HTR-8/SVneo (cell line): ENCODE measurements at places on chromosomes 4 and X.

GRCh38 chr4:145553375-145553774, 65.8 kb upstream of the MMAA start:
- no peak for DNase-seq

DNA sequence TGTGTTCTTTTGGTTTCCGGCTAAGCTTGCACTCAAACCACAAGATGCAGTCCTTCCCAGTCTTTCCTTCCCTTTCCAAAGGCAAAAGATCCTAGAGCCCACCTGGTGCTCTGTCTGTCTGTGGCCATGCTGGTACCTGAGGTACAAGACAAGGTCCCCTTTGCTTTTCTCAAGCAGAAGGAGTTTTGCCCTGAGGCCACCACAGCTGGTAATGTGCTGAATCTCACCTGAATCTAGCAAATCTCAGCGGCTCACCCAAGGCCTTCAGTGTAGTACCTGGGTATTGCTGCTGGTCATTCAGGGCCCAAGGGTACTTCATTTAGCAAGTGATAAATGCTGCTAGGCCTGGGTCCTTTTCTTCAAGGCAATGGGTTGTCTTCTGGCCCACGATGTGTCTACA, 20.5 kb upstream of the KLF8 start:
- DNase-seq = no peak

DNA sequence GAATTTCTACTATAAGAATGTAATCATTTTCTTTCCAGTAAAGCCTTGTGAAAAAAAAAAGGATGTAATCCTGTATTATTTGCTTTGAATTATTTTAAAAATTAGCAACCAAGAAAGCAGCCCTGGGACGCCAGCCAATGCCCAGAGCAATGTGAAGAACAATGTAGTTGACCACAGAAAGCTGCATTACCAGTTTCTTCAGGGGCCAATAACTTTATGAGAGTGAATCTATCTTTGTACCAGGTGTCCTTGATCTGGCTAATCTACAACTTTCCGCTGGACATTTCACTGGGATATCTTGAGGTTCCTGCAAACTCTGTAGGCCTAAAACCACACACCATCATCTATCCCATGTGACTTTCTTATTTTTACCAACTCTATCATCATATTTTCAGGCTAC, 7.6 kb upstream of the KLHL2 start:
- no peak for DNase-seq

- DNase-seq = no peak
Measured at GRCh38 chrX:7689791-7690412, 153.1 kb upstream of the VCX start.

DNA sequence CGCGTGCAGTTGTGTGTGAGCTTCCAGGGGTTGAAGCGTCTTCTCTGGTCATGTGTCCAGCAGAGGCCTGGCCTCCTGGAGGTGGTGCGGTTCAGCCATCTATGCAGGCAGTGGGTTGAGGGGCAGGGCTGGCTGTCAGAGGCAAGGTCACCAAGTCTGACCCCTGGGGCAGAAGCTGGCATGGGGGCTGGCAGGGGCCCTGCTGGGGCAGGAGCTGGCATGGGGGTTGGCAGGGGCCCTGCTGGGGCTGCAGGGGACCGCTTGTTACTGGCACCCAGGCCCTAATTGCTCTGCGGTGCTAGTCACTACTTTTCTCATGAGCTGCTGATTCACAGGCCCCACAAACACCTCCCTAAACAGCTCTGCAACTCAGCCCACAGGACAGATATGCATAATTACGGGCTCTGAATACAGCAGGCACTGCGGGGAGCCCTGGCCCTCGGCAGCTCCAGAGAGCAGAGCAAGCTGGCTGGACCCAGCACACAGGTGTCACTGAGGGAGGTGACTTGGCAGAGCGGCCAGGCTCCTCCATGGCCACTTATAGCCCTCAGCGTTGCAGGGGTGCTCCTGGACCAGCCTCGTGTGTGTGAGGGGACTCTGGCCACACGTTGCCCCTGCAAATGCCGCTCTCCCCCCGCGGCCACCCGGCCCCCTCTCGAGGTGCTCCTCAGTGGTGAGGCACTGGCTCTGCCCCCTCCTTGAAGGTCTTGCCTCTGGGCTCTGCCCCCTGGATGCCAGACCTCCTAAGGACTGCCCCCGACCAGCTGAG, 32.7 kb downstream of the CPLX1 start:
- no peak for DNase-seq

GRCh38 chr4:69214716-69215115, at the start of gene UGT2B11:
Gene UGT2B11, minus strand, starts transcription at chr4:69214748. Its CDS starts 26 bp downstream, at chr4:69214722.
- no peak for DNase-seq

DNA sequence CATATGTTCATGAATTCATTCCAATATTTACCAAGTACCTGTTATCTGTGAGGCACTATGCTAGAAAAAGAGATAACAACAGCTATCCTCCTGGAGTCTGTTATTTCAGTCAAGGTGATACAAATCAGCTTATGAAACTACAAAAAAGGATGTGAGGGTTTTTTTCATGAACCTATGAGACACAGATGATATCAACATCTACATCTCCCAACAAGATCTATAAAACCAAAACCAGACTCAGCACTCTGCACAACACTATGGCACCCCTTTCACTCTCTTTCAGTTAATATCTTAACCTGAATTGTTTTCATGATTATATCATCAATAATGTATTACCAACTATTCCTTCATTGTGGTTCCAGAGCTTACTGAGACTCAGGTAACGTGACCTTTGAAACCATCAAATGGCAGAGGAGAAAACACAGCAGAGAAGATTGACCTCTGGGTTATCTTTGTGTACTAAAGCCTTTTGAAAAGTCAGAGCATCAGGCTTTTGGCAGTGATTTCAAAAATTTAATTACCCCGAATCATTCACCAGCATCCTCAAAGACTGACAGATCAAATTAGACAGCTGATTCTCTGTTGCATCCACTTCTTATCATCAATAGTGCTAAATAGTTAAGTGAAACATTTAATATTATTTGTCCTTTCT, 244.6 kb upstream of the FTHL17 start:
- DNase-seq = no peak

- DNase-seq = peak; percentile 1
Measured at GRCh38 chrX:85499400-85499799, 119.9 kb upstream of the POF1B start.

DNA sequence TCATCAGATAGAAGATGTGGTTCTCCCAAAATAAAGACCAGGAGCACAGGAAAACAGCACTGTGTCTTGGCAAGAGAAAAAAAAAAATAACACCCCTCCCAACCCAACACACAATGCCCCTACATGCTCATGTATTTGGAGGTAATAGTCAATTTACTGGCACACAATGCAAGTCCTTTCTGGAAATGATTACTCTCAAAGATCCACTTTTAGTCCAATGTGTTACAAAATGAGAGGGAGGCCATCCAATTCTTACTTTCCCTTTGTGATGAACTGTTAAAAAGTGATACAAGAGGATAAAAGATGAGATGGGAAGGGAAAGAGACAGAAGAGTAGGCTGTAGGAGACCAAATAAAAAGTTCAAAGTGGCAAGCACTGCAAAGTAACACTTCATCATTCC, 180.3 kb upstream of the DKK2 start:
- DNase-seq = no peak

GRCh38 chrX:12843061-12843667, 23.7 kb upstream of the TLR7 start:
- DNase-seq = no peak

GRCh38 chr4:128527351-128527750, 239.7 kb upstream of the PGRMC2 start:
- DNase-seq = no peak

DNA sequence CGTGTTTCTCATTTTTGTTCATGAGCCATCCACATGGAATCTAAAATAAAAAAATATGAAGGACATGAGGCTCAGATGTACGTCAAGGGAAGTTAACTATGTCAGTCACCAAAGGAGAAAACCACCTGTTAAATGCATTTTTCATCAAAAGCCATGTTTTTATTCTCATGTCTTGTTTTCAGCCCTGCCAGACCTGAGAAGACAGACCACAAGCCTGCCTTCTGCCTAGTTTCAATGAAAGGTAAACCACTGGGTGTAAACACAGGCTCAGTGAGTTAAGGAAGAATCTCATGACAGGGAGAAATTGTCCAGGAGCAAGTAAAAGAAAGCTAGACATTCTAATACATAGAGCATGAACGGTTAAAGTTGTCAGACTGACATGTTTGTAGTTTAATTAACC, 52.3 kb upstream of the TNIP3 start:
- no peak for DNase-seq

GRCh38 chrX:46328133-46328532, 217.1 kb downstream of the ZNF674 start:
- DNase-seq = no peak

DNA sequence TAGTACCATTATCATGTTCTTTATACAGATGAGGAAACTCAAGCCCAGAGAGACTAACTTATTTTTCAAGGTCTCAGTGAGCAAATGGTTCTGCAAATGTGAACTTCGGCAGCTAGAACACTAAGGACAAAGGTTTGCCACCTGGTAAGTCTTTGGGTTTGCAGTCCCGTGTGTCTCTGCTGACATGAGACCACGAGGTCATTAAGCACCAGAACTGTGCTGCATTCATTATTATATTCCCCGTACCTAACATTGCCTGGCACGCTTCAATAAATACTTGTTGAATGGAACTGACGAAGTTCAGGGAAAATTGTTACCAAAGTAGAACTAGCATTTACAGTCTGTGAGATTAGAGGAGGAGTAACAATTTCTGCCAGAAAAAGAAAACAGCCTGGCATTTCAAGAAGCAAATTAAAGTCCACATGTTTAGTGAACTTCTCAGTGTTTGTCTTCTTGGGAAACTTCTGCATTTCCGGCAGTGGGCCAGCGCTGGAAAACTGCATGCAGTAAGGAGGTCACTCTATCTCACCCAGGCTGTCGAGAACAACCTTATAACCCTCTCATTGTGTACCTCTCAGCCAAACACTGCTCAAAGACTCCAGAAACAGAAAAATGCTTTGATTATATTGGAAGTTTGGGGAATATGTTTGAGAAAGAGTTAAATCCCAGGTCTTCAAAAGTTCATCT, 67.4 kb upstream of the CPEB2 start:
- DNase-seq = no peak

- peak; percentile 49 for DNase-seq
Measured at GRCh38 chr4:167897116-167897515, 195.2 kb upstream of the ANXA10 start.

DNA sequence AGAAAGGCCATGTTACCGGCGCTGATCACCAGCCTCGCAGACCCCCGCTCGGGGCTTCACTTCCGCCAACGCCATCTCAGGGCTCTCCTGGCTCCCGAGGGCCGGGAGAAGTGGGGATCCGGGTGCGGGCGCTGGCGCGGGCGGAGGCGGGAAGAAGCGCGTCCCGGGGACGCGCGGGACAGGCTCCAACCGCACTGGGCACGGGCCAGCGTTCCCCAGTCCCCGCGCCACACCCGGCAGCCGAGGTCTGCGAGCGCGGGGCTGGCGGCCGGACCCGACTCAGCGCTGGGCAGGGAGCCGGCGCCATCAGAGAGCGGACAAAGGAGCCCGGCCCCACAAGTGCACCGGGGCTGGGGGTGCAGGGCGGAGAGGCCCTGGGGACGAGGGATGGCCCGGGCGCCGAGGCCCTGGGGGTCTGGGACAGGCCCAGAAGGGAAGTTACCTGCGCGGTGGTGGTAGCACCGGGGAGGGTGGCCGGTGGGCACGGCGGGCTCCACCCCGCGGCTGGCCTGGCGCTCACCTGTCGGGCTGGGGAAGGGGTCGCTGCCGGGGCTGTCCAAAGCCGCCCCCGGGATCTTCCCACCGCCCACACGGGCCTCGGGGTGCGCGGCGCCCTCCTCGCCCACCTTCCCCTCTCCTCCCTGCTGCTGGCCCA, 449 bp downstream of the CTPS2 start:
- DNase-seq = peak; percentile 22

DNA sequence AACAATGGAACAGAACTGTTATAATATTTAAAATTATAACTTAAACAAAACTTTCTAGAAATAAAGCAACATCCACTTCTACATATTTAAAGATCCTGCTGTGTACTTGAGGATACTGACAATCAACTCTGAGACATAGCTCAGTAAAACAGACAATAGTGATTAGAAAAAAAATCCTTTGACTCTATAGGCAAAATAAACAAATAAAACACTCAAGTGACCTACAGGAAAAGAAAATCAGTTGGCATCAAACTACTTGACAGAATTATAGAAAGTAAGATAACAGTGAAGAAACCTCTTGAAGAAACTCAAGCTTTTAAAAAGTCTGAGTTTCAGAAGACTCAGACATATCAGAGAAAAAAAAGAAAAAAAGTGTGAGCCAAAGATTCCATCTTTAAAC, 55.9 kb upstream of the THOC2 start:
- no peak for DNase-seq

DNA sequence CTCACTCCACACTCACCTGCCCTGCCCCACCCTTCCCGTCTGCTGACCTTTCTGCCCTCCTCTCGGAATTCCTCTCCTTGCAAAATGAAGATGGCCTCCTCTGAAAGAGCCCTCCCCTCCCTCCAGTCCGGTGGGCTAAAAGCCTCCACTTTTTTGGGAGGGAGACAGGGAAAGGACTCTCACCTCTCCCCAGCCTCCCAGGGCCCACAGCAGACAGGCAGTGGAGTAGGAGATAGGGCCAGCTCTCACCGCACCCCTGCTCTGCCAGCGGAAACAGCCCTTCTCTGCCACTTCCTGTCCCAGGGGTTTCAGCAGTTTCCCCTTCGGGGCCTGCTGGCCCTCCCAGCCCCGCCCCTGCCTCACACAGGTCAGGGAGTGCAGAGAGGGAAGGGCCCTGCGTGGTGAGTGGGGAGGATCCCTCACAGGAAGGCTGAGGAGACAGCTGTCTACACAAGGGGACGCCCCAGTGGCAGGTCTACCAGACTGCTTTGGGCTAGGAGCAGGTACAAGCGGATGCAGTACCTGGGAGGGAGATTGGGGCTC, 18.2 kb downstream of the ELF4 start:
- no peak for DNase-seq

DNA sequence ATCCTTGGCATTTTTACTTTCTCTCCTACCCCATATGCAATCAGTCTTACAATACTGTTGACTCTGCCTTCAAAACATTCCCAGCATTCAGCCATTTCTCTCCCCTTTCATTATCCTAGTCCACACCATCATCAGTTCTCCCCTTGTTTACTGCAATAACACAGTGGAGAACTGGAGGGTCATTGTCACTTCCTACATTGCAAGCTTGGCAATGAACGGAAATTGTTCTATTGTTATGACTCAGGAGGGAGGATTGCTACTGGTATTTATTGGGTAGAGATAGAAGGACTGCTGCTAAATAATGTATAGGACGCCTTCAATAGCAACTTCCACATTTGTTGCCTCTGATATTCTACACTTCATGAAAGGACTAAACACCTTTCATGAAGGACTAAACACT, 231.8 kb downstream of the BANK1 start:
- DNase-seq = no peak

DNA sequence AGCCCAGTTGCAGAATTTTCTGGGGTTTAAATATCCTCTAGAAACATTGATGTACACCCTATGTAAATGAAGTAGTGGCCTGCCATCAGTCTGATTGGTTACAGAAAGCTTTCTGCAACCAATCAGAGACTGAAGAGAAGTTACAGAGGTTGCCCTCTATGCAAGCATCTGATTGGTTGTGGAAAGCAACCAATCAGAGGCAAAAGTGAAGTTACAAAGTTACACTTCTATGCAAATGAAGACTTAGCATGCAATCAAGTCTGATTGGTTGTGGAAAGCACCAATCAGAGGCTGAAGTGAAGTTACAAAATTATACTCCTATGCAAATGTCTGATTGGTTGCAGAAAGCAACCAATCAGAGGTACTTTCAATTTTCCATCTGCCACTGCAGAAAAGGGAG, 51.9 kb upstream of the USP9X start:
- no peak for DNase-seq

GRCh38 chr4:1204828-1205585, 32.6 kb upstream of the SPON2 start:
- no peak for DNase-seq

GRCh38 chr4:125620066-125620860, 305.5 kb downstream of the FAT4 start:
- DNase-seq = no peak
